GM04503 (cell line): ENCODE measurements at places on chromosomes 1 and 21.

DNA sequence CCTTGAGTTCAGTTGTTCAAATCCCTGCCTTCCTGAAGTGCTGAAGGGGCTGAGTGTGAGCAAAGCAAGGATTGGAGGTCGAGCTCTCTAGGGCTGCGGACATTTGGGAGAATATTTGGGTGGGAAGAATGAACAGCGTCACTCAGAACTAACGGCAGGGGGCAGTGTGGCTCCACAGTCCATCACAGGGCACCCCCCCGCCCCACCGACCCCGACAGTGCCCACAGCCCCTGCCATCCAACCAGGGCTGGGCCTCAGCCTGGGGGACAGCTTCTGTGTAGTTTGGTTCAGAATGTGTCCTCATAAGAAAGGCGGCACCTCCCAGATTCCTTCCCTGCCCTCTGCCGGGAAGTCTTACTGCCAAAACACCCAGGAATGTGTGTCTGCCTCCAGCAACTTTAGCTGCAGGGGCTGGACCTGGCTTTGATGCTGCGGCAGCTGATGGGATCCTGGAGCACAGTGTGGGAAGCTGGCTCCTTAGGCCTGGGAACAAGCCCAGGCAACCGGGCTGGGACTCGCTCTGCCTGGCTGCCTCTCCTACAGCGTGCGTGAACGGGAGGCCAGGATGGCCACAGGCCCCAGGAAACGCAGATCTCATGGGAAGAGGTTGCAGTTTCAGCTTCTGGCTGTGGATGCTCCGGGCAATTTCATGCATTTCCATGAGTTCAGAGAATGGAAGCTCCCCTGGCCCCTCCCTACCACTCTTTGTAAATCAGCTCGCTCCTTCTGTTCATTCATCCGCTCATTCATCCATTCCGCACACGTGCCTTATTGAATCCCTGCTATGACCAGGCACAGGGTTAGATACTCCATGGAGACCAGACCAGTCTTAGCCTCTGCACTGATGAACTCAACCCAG, 104.9 kb upstream of the TMPRSS2 start:
- DNase-seq = peak; percentile 99

DNA sequence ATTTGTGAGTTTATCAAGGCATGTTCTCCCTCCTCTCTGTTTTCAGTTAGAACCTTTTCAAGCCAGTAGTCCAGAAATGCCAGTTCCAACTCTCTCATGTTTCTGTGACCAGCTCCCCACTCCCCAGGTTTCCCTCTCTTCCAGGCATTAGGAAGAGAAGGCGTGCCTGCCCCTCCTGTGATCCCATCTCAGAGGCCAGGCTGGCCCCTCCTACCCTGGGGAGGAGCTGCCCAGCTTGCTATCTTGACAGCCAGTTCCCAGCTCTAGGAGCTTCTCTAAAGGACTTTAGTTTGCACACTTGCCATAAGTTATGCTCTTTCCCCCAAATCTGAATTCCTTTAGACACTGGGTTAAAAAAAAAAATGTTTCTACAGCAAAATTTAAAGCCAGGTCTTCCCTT, 8.9 kb downstream of the HYI start:
- DNase-seq = no peak

GRCh38 chr1:75265792-75266191, 131.6 kb downstream of the LHX8 start:
- no peak for DNase-seq

- DNase-seq = no peak
These were observed 7.2 kb downstream of the PRDM2 start for GRCh38 chr1:13707164-13707563.

GRCh38 chr1:165287329-165287728, 69.2 kb downstream of the LMX1A start:
- DNase-seq = no peak

DNA sequence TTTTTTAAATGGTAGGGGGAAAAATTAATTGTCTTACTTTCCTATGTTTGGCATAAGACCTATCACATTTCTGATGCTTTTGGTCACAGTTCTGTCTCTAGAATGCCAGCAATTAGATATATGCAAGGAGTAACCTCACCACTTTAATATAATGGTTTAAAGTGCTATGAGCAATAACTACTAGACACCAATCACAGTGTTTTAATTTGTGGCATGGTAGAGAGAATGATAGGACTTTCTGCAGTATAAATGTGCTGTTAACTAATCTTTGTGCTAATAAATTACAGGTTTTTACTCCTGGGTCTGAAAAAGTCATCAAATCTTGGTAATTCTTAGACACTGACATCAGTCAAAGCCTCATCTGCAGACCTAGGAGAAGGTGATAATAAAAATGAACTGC, 2110.3 kb downstream of the NCAM2 start:
- no peak for DNase-seq

GRCh38 chr1:160049101-160049500, 17.3 kb upstream of the PIGM start:
- DNase-seq = no peak

DNA sequence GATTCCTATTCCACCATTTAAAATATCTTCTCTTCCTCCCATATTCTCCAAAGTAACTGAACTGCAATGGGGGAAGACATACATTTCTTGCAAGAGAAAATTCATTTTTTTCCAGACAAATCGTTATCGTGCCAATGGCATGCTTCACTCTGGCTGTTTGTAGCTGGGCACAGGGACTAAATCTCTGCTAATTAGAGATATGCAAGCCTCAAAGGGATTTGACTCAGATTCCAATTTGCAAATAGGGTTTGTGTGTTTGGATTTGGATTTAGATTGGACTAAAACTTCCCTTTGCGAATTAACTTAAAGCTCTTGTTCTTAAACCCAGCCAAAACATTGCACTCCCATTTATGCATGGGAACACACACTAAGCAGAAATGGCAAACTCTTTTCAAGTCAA, 276.2 kb upstream of the DUSP10 start:
- no peak for DNase-seq

DNA sequence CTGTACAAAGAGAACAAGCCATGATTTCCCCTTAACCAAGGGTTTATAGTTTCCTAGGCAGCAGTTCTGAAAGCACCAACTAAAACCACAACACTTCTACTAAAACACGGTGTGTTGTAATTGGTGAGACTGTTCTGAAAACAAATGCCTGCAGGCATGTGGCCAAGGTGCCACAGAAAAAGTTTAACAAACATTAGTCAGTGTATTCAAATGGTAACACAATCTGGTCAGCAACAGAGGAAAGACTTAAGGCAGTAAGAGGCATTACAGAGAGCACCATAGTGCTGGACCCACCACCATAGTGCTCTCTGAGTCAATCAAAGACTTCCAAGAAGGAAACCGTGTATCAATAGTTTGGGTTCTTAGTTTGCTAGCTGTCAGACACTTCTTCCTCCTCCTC, 16.7 kb downstream of the SNIP1 start:
- DNase-seq = peak; percentile 57

DNA sequence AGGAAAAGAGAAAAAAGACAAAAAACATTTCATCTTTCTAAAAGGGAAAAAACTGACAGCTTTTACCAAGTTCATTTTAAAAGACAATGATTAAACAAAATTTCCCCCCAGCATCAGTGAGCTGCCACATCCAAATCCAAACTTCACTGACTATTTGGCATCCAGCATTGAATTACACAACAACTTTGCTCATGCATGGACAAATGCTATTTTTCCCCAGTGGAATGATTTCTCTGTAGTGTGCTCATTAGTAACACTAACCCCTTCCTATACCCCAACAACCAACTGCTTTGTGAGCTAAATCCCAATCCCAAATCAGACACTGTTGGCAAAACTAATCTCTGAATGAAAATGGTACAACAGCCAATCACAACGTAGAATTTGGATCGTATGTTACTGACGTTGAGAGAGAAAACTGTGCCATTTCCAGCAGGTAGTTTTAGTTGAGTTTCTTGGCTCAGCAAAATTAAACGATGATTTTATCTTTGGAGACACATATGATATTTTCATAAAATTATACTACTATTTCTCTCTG, 37.9 kb downstream of the PIK3R3 start:
- no peak for DNase-seq
